Stimulated activated CD4-positive, alpha-beta T cell treated with anti-CD3 and anti-CD28 coated beads, Interleukin-1b, Interleukin-23, amount 100 ng/mL, for 1 hour (primary cell): ENCODE measurements at places on chromosomes 3 and 15.

GRCh38 chr3:187906920-187907319, 161.7 kb upstream of the BCL6 start:
- DNase-seq, result no peak

DNA sequence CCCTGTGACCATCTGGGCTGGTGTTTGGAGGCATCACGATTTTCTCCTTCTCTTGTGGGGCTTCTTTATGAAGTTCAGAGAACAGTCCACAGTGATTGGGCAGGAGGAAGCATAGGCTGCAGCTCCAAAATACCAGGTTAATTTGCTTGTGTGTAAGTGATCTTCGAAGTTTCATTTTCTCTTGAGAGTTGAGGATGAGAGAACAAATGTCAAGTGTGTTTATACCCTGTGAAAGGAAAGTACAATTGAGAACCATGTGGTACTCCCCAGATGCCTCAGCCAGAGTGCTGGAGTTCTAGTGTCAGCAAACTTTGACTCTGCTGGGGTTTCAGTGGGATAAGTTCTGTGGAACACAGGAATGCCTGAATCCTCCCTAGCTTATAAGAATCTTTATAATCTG, 357.1 kb upstream of the CFAP20DC start:
- no peak for DNase-seq

GRCh38 chr3:152269056-152269830, 514 bp downstream of the MBNL1 start:
- no peak for DNase-seq

- no peak for DNase-seq
These were observed 34.3 kb downstream of the MCF2L2 start for GRCh38 chr3:183394150-183394549.

- DNase-seq, result no peak
These were observed 116.9 kb downstream of the DCLK3 start for GRCh38 chr3:36647423-36647853.

GRCh38 chr15:76108021-76108723, 48.4 kb downstream of the TMEM266 start:
- DNase-seq, result no peak

DNA sequence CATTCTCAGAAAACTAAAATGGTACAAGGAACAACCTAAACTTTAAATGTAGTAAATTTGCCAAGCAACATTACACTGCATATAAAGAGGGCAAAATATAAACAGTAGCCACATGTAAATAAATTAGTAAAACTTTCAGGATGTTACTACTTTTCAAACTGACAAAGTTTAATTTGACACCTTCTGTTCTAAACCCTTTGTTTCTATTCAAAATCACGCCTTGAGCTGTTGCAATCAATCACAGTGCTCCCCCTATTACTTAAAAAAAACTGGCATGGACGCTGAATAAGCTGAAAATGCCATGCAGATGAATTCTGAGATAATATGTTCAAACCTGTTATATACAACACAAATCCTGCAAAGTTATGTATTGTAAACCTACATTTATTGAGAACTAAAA, 69.3 kb downstream of the SATB1 start:
- no peak for DNase-seq

GRCh38 chr3:56269755-56270535, 198.3 kb downstream of the ERC2 start:
- no peak for DNase-seq

DNA sequence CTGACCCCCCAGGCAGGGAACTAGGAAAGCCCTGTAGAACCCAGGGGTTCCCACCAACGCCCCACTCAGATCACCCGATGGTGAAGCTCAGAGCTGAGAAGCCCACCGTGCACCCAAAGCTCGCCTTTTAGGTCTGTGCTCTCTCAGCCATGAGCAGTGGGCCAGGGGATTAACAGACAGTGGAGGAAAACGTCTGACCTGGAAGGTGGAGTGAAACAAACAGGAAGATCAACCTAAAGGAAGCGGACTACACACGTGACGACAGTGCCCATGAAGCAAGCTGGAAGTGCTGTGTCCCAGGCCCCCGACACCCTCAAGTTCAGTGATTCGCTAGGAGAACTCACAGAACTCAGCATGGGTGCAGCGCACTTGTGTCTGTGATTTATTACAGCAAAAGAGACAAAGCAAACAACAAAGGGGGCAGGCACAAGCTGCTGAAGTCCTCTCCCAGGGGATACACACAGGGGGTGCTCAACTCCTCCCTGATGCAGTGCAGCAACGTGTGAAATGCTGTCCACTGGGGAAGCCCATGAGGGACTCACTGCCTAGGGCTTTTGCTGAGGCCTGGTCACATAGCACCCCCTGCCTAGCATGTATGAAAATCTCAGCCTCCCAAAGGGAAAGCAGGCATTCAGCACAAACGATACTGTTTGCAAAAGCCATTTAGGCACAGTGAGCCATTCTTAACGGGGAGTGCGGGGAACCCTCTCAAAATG, 43.5 kb downstream of the CFAP92 start:
- DNase-seq, result no peak

DNA sequence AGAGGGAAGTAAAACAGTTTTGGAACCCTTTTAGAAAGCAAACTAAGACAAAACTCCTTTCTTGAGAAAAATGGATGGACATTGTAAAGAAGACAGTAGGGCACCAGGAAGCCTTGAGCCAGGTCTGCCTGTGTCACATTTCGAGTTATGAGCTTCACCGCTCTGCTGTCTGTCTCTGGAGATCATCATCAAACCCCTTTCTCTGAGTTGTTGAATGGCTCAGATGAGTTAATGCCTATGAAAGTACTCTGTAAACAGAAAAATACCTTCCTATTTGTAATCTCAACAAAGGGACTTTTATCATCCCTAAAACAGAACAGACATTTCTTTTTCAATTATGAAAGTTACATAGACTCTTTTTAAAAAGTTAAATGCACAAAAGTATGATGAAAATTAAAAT, 145.8 kb downstream of the LPP start:
- DNase-seq, result no peak

GRCh38 chr15:30974112-30974511, 17.3 kb downstream of the MTMR10 start:
- no peak for DNase-seq

- DNase-seq, result no peak
These were observed 225.9 kb downstream of the GREM1 start for GRCh38 chr15:32943711-32944110.

DNA sequence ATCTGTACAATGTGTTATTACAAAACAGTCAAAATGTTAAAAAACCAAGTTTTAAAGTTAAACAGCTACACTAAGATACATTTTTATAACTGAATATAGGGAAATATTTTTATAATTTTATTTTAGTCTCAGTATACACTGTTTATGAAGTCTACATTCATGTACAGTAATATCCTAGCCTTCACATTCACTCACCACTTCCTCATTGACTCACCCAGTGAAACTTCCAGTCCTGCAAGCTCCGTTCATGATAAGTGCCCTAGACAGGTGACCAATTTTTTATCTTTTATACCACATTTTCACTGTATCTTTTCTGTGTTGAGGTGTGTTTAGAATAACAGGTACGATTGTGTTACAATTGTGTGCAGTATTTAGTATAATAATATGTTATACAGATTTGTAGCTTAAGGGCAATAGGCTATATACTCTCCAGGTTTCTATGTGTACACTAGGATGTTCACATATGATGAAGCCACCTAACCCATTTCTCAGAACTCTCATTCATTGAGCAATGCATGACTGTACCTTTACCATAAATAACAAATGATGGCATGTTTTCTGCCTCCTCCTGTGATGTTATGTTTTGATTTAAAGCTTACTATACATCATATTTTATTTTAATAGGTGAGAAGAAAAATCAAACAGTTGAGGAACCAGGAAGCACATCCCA, 388.4 kb upstream of the NDN start:
- DNase-seq, result no peak

DNA sequence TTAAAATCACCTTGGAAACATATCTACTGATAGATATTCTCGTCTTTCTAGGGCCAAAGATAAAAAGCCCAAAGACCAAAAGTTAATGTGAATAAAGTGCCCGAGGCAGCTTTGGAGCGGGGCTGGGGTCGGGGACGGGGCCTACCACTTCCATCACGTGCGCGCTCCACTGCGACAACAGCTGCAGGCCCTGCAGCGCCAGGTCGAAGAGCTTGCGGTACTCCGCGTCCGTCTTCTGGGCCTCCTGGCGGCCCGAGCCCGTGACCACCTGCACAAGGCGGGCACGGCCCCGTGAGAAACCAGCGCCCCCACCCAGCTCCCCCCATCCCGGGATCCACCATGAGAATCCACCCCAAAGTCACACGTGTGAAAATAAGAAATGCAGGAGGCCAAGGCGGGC, 52.4 kb downstream of the CYFIP1 start:
- no peak for DNase-seq

DNA sequence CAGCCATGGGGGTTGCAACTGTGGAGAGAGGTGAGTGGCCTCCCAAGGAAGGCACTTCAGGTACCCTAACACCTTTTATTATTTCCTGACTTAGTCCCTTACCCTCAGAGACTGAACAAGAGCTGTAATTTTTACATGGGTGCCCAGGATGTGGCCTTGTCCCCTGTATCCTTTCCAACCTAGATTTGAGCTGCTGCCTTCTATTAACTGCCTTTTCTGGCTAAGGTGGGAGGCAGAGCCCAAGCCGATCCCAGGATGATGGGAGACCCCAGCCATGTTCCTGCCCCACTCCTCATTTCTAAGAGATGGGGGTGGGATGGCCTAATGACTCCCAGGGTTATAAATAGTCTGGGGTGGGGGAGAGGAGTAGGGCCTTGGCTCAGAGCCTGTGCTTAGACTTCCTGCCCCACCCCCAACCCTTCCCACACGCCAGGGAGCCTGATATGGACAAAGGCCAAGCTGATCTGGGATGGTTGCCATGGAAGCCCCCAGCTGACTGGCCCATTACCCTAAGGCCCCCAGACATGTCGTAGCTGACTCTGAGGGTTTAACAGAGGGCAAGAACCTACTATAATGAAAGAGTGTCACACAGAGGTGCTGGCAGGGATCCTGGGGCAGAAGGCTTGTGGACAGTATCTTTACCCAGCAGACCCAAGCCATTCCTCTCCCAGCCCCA, 1.9 kb downstream of the KLHDC8B start:
- DNase-seq, result no peak

- no peak for DNase-seq
These were observed 7.4 kb upstream of the RARRES1 start for GRCh38 chr3:158739661-158740060.

- no peak for DNase-seq
These were observed 25.9 kb downstream of the CEMIP start for GRCh38 chr15:80804970-80805495.

DNA sequence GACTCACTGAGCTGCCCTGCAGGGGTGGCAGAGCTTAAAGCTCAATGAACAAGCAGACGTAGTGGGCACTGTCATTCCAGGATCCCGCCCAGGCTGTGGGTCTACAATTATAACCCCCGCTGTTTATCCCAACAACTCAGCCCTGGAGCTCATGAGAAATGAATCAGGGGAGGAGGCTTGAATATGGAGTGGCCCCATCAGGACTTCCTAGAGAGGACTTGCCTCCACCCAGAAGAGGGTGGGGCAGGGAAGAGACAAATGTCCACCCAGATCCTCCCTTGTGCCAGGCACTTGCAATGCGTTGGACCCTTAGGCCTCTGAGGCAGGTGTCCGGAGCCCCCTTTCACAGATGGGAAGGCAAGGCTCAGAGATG, 33.0 kb downstream of the SLC6A20 start:
- DNase-seq, result no peak

DNA sequence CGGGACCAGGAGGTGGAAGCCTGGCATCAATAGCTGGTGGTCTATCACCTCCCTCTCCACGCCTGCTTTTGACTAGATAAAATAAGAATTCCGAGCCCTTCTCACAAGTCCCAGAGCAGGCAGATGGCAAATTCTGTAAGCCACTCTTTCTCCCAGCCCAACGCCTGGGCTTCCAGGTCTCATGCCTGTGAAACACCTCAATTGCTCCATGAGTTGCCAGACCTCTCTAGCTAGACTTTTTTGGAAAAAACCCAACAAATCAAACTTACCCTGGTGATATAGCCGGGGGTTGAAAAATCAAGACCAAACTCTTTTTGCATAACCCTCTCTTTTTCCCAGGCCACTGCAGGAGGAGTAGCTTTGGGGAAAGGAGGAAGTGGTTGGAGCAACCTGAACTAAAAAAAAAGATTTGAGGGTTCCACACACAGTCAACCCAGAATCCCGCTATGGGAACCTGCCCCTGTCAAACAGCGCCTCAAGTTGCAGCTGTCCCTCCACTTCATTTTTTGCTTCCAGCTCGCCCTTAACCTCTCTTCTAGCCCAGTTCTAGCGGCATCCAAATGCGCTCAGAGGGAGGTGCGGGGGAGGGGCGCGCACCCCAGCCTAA, 7.0 kb downstream of the BHLHE40 start:
- no peak for DNase-seq

GRCh38 chr3:46845860-46846623, 17.2 kb downstream of the MYL3 start:
- peak; percentile 61 for DNase-seq

- DNase-seq, result no peak
These were observed 155.5 kb upstream of the TMC3 start for GRCh38 chr15:81529481-81529880.

DNA sequence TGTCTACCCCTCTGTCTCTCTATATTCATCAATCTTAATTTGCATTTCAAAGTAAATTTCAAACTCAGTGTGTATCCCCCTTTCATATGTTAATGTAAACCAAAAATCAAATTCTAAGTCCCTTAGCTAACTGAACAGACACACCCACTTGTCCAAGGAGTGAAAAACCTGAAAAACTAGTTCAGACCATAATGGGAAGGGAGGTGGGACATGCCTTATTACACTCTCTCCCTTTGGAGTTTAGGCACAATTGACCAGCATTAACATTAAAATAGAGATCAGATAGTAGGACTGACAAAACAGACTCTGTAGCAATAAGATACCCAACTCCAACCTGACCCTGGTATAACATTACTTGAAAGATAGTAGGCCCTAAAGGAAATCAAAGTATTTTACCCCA, 247.7 kb upstream of the GADL1 start:
- no peak for DNase-seq

DNA sequence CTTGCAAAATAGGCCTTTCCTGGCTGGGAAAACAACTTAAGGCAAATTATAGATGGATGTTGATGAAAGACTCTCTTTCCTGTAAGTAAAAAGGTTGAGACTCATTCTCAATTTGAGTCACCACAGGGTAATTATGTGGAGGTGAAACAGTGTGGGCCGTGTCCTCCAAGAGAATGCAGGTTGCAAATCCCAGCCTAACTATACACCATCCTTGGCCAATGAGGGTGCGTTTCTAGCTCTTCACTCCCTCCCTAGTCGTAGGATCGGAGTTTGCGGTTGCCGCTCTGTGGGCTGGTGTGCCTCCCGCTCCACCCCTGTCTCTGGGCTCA, 259.9 kb downstream of the PLCL2 start:
- no peak for DNase-seq

DNA sequence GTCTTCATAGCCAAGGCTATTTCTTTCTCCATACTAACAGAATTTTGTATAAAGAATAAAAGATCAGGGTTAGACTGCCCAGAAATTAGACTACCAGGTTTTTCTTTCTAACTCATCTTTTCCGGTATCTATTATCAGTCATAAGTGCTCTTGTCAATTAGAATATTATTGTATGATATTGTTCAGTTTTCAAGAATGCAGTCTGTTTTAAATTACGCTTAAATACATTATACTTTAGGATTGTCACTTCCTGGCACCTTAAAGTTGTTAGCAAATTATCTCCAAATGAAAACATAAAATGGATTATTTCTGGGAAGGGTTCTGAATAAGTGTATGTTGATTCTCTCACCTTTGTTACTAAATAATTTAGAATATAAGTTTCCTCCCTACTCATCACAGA, 497.2 kb downstream of the IGSF11 start:
- DNase-seq, result no peak
